Breast epithelium (tissue), 4 donors: ENCODE measurements at places on chromosomes 4 and X. TPM values are rescaled to one million over a fixed set of nuclear protein-coding genes. Genes with fewer than 3 reads are reported as not detected.

The GLOD5 gene
- total RNA-seq = not detected

The BEX1 gene
- 1.3 TPM for total RNA-seq

The FAM200B gene
- 55.9 TPM for total RNA-seq

The MAGEA4 gene
- not detected for total RNA-seq

The IL2 gene
- total RNA-seq = 0.48 TPM

The PWWP3B gene
- 2.6 TPM for total RNA-seq

The GABRB1 gene
- not detected for total RNA-seq

The TNIP3 gene
- not detected for total RNA-seq

The SLC2A9 gene
- 10.7 TPM for total RNA-seq

The ZAR1 gene
- total RNA-seq = 0.32 TPM

The KIF4A gene
- 0.33 TPM for total RNA-seq

The NKX3-2 gene
- total RNA-seq = not detected

The SCD5 gene
- 17.0 TPM for total RNA-seq
